ENCODE measurements at places on chromosomes 11 and 22.

- DNase-seq, result no peak
Observed at GRCh38 chr11:34890812-34891211, 25.4 kb downstream of the APIP start.

DNA sequence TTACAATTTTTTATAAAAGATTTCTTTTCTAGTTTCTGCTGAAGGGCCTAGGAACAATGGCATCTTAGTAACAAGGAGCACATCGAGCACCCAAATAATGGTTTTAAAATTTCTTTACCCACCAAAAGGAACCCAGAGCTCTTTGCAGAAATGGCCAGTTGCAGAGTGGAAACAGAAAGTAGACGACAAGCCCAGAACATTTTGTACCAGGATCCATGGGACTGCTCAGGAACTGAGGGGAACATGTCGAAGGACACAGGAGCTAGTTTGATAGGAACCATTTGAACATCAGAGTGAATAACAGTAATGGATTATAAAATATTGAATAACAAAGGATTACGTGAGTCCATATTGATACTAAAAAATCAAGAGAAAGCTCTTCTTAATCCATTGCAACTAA, 17.3 kb downstream of the PANX1 start:
- DNase-seq, result no peak

- no peak for DNase-seq
Observed at GRCh38 chr11:9214765-9215164, 50.4 kb downstream of the DENND5A start.

DNA sequence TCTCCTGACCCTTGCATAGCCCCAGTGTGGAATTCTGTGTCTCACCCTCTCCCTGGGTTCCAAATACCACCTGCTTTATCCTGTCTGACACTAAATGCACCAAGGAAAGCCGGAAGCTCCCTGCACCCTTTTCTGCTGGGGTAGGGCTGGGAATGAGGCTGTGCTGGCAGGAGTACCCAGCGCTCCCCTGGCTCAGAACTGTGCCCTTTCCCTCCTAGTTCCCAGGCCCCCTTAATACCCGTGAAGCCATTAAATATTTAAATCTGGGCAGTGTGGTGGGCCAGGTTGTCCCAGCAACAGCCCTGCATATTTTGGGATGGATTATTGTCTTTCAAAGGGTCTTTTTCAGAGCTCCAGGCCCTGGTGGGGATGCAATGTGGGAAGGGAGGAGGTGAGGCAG, 63.0 kb downstream of the TP53I11 start:
- no peak for DNase-seq

- DNase-seq, result no peak
Observed at GRCh38 chr22:38317995-38318715, 922 bp upstream of the CSNK1E start.

- no peak for DNase-seq
Observed at GRCh38 chr11:10307022-10307399, 2.1 kb downstream of the ADM start.

DNA sequence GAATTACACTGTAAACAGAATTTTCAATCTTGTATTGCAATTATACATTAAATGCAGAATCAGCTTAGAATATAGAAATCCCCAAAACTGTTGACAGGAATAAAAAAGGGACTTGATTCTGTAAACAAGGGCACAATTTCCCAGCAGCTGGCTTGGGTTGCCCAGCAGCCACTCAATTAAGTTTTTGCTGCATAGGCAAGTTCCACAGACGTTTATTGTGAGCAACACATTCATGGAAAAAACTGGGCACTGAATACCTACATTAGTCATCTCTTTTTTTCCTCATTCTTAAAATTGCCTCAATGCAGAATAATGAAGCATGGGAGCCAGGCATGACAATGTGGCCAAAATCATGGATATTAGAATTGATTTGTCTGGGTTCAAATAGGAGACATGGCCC, 421.8 kb upstream of the ANO5 start:
- no peak for DNase-seq

GRCh38 chr11:78841456-78842060, 266.9 kb upstream of the NARS2 start:
- no peak for DNase-seq

DNA sequence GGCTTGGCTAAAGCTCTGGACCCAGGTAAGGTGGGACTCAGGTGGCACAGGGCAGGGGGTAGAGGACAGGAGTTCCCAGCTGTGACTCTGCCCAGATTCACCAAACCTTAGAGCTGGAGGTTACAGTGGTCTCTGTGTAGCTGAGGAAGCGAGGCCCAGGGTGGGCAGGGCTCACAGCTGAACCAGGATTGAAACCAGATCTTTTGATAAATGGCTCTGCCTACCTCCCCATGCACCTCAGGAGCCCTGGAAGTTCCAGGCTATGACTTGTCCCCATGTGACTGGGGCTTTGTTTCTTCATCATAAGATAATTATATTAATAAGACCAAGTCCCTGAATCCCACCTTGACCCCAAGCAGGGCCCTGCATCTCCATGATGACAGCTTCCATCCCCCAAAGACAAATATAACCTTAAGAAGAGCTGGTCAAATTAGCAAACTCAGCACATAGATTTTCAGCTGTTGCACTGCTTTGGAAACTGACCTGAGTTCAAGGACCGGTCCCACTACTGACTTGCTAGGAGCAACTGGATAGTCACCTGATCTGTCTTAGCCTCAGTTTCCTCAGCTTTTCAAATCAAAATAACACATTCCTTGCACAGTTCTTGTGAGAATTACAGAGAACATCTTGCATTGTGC, 21.3 kb upstream of the TSKU start:
- no peak for DNase-seq

DNA sequence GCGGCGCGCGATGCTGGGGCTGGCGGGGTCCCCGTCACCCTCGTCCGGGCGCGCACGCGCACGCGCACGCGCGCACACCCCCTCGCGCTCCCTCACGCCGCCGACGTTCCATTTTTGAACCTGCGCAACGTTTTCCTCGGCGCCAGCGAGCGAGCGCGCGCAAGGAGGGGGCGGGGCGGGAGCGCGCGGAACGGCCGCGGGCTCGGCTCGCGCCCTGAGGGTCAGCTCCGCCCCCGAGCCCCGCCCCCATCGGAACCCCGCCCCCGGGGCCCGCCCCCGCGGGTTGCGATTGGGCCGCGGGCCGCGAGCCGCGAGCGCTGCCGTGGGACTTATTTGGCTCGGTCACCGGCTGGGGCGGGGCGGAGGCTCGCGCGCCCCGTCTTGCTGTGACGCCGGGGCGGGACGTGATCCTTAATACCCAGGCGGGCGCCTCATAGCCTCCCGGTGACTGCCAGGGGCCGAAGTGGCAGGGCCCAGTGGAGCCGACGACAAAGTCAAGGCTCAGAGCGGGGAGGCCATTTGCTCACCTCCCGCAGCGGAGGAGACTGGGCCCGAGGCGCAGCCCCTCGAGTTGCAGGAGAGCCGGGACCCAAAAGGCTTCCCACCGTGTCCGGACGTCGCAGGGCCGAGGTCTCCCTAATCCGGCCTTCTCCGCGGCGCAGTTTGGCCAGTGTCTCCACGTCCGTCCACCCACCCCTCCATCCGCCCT, at the start of gene CBX7:
Gene CBX7, minus strand, starts transcription at position 170 of the 709 bp plus-strand sequence. CDS start 236 bp downstream, outside the sequence.
- DNase-seq, result peak; percentile 98

DNA sequence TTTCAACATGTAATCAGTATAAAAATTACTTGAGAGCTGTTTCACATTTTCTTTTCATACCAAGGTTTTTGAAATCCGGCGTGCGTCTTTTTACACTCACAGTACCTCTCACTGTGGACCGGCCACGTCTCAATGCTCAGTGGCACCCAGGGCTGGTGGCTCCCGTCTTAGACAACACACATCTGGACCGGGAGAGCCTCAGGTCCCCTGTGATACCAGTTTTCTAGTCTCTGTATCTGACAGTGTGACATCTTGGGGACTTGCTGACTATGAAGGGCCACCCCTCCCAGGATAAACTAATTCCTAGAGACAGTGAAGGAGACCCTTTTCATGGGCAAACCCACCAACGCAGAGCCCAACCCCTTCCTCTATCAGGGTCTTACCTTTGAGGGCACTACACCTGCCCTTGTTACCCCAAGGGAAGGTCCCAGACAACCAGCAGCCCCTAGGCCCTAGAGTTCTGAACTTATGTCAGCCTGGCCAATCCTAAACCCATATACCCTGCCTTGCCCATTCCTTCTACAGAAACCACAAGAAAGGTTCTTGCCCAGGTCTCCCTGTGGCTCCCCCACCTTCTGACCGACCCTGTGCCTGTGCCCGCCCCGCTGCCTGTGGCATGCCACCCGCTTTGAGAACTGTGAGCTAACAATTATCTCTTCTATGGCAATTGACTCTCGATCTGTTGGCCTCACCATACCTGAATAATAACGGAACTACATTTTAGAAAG, 6.1 kb upstream of the ASCL2 start:
- DNase-seq, result no peak

DNA sequence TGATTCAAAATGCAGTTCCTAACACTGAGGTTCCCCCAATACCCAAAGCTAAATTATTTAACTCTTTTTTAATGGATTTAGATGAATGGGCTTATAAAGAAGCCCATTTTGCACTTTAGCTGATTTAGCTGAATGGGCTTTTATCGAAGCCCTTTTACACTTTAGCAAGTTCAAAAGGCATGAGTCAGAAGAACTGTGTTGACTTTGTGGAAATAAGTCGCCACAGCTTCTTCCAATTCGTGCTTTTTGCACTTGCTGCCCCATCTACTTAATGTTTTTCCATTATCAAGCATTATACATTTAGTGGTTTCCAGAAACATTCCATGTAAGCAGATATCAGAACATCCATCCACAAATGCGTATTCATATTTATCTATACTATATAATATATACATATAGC, 20.5 kb upstream of the GRIA4 start:
- no peak for DNase-seq

DNA sequence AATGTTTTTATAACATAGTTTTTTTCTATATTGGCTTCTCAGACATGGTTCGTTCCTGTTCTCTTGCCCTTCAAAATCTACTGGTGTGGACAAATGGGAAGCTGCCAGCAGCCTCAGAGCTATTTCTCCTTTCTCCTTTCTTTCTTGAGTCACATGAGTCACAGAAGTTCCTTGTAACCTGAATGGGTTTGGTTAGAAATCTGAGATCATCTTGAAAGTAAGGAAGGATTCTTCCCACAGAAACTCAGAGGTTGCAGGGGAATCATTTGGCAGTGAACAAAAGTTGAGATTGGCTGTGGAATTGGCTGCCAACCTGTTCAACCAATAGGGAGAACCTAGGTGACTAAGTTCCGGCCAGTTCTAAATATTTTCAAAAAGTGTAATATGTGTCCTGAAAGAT, 12.5 kb downstream of the PLET1 start:
- DNase-seq, result no peak

DNA sequence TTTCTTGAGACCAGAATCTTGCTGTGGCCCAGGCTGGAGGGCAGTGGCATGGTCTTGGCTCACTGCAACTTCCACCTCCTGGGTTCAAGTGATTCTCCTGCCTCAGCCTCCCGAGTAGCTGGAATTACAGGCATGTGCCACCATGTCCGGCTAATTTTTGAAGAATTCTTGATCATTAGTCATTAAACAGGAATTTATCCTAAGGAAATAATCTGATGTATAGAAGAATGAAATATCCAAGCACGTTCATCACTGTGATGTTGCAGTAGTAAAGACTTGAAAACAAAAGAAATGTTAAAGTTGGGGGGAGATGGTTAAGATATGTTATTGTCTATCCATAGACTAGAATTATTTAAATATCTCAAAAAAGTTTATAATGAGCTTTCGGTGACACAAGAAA, 23.6 kb downstream of the CBL start:
- no peak for DNase-seq

- no peak for DNase-seq
Observed at GRCh38 chr11:11215944-11216343, 137.1 kb downstream of the CSNK2A3 start.

DNA sequence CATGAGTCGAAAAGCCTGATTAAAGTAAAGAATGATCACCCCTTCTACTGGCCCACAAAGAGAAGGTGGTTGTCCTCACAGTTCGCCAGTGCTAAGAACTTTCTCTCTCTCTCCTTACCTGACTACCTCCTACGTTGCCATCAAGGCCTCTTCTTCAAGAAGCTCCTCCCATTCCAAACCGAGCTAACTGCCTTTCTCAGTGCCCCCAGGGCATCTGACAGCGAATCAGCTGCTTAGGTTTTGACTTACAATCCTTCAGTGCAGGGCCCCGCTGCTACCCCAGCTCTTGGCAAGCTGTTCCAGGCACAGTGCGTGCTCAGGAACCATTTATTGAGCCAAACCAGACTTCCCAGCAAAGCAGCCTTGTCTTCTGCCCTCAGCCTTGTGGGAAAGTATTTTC, 5.8 kb downstream of the VSTM5 start:
- DNase-seq, result no peak

DNA sequence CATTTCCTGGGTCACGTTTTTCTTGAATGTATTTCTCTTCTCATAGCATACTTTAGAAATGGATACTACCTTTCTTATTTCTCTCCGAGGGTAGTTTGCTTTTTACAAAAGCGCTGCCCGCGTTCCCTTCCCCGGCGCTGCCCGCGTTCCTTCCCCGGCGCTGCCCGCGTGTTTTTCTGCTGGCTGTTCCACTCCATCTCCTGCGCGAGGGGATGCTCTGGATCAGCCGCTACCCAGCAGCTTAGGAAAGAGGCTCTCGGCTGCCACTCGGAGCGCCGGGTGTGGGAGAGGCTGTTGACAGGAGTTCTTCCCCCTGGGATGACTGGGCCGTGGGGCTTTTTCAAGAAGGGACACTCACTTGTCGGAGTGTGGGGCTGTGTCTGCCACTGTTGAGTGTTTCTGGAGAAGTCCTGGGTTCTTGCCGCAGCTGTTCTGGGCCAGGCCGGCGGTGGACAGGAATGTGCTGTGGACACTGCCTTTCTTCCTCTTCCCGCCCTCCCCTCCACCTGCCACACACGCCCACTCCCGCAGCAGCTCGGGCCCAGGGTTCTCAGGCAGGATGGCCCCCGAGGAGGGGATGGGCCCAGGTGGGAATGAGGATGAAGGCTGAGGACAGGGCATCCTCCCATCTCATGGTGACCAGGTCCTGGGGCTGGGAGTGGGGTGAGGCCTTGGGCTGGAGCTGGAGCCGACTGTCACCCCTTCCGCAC, 30.6 kb downstream of the GLB1L2 start:
- no peak for DNase-seq

DNA sequence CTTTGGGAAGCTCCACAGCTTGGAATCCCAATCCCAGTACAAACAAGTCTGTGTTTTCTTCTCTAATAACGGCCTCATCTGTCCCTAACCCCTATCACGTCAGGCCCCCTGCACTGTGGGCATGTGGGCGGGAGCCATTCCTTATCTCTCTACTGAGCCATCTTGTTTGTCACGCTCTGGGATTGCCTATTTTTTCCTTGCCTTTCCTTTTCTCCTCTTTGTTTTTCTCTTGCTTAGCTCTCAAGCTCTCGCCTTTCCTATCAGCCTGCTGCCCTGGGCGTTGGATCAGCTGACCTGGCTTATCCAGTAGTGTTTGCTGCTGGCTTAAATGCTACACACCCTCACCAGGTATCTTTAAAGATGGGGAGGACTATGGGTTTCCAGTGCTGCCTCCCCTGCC, 35.8 kb downstream of the ARHGAP1 start:
- DNase-seq, result no peak

- DNase-seq, result no peak
Observed at GRCh38 chr11:11780858-11781257, 60.9 kb upstream of the USP47 start.

Data from mesenteric fat pad (tissue), 1 donor.